ENCODE measurements at places on chromosomes 13 and 19.

- DNase-seq, result no peak
Observed at GRCh38 chr13:99873832-99874430, 97.6 kb downstream of the ZIC5 start.

DNA sequence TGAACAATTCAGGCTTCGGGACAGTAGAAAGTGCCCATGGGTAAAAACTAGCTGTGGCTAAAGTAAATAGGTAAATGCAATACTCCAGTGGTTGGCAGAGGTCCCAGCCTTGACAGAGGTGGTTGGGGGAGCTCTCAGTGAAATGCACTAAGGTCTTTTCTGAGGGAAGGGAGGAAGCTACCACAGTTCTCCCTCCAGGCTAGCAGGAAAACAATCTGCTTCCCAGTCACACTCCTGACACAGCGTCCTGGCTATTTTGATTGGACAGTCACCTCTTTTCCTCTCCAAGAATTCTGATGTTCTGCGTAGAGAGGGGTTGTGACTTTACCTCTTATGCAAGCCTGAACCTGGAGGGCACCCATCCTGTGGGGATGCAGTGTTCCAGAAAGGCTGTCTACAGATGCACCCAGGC, 128.7 kb downstream of the CYSLTR2 start:
- DNase-seq, result no peak

DNA sequence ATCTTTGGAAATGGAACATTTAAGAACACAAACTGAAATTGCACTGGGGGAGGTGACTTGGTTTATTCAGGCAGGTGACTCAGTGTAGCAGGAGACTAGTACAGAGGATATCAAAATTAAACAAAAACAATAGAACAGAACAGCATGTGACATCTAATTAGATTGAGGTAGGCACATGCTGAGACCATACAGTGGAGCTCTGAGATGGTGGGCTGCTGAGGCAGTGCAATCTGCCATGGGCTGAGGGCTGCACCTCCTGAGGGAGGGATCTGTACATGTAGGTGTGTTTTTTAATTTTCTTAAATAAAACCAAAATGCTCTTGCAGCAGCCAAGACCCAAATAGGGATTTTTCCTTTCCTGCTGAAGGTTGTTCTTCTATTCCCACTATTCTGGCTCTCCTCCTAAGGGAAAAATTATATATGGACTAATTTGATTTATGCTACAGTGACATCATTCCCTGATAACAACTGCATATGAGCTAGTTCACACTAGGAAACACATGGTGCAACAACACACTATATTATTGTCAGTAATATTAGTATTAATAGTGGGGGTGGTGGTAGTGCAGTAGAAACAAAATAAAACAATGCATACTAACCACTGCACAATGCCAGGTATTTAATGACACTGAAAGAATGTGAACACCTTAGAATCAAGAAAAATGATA, 48.0 kb downstream of the LNX2 start:
- DNase-seq, result no peak

DNA sequence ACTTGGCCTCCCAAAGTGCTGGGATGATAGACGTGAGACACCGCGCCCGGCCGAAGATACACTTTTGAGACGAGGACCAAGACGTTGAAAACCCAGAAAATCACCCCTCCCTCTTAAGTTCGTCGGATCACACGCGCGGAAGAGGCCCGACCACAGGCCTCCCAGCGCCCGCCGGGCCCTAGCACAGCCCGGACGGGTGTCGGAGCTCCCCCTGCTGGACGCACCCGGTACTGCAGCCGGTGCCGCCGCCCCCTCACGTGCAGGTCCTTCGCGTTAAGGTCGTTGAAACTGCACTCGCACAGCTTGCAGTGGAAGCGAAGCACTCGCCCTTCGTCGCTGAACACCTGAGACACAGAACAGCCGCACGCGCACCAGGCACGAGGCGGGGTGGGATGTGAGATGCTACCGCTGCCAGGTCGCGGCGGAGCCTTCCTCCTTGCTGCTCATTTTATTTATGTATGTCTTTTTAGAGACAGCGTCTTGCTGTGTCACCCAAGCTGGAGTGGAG, 35.7 kb upstream of the MATK start:
- peak; percentile 39 for DNase-seq

GRCh38 chr19:40421993-40422747, 3.6 kb downstream of the SERTAD1 start:
- no peak for DNase-seq

GRCh38 chr19:19493841-19494546, 21.4 kb downstream of the TSSK6 start:
- DNase-seq, result no peak

DNA sequence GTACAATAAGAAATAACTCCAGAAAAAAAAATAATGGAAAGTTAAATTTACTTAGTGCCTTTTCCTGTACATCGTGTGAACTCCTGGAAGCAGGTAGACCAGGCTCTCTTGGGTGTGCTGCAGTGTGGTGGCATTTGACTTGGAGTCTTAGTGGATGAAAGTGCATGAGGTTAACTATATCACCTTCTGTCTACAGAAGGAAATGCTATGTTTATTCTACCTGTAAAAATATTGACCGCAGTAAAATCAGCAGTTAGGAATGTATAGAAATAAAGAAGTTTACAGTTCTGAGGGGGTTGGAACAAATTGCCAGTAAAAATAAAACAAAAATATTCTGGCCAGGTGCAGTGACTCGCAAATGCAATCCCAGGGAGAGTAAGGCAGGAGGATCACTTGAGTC, 722.1 kb downstream of the LIG4 start:
- DNase-seq, result no peak

DNA sequence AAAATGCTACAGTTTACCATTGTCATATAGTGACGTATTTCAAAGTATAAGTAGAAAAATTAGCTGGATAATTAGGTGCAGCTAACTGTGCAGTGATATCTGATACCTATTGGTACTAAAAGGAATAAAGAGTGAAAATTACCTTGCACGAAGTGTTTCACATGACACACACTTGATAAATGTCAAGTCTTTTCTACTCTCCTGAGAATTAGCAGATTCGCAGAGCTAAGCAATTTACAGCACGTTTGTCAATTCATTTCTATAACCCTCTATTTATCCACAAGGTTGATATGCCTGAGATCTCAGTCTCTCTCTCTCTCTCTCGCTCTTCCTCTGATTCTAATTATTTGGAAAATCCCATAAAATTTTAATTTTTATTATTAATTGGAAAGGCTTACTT, 1109.0 kb downstream of the EFNB2 start:
- DNase-seq, result no peak

- DNase-seq, result no peak
Observed at GRCh38 chr13:43122791-43123190, 99.4 kb downstream of the DNAJC15 start.

DNA sequence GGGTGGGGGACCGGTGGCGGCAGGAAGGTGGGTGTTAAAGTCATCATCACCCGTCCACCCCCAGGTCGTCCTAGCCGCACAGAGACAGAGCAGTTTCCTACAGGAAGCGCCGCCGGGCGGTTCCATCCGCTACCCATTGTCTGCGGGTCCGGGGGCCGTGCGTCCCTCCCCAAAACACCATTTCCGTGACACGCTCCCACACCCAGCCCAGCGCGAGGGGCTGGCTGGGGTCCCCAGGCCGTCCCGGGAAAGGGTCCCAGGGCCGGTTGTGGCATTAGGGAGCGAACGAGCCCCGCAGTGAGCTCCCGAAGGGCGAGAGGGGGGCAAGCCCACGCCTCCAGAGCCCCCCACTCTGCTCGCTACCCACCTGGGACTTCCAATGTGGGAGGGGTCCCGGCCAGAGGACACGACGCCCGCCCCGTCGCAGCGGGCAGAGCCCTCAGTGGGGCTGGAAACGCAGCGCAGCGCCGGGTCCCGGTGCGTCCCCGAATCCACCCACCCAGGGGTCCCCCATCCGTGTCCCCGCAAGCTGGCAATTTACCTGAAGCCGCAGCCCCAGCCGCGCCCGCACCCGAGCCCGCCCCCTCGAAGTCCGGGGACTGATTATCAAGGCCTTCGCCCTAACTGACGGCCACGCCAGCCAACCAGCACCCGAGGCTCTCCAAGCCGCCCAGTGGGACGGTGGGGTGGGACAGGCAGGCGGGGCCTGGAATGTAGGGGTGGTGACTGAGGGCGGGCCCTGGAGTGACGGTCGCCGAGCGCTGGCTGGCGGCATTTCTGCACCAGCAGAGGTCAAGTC, at the start of gene KANK3:
Gene KANK3, minus strand, starts transcription at position 579 of the 799 bp plus-strand sequence. CDS start 5,434 bp downstream, outside the sequence.
- DNase-seq, result peak; percentile 88

DNA sequence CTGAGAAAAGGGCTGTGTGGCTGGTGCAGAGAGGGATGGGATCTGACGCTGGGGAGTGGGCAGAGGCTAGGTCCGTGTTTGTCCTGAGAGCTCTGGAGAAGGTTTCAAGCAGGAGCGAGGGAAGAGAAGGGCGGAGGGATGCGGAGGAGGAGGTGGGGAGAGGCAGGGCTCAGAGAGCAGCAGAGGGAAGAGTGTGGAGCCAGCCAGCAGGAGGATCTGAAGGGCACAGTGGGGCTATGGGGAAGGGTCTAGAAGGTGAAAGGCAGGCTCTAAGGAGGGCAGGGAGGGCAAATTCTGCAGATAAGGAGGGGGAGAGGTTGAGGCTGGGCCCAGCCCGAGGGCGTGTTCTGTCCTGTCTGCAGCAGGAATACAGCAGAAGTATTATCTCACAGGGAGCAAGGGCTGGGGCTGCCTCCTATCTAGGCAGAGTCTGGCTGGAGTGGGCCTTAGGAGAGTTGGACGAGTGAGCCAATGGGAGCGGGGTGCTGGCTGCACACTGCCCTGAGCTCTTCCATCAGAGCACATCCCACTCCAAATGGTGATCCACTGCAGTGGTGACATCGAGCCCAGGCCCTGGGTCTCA, 6.1 kb downstream of the AP2A1 start:
- no peak for DNase-seq
